Sigmoid colon (tissue), 7 donors: ENCODE measurements at places on chromosomes 5 and 9. TPM values are rescaled to one million over a fixed set of nuclear protein-coding genes. Genes with fewer than 3 reads are reported as not detected.

- DNase-seq = no peak
Observed at GRCh38 chr9:94950579-94951323, 224.3 kb downstream of the AOPEP start.

- no peak for DNase-seq
Observed at GRCh38 chr9:6498982-6499381, 86.0 kb downstream of the UHRF2 start.

DNA sequence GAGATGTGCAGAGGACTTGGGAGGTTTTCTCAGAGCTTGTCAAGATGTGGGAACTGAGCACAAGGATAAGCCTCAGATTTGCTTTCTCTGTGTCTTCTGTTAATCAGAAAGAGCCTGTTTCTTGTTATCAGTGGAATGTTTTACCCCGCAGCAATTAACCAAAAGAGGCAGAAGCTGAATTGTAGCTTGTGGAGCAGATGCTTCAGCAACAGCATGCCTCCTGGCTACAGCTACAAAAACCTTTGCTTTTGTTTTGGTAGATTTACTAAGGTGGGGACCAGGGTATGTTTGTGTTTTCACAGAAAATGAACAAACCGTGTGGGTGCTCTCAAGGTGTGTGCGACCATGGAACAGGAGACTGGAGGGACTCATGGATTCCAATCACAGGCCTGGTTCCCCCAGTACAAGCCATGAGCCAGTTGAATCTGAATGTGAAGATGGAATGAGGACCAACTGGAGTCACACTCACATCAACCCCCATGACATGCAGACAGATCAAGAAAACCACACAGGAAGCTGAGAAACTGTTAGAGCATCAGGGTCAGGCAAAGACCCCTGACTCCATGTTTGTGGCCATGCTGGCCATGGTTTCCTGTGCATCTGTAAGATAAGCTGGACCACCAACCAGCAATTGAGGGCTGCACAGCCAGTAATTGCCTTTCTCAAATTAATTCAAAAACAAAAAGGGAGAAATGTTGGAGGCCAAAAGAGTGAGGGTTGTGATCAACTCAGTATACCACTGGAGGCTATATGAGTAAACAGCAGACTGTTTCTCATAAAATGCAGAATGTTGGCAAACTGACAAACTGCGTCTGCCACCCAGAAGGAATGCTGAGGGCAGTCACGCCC is 6.9 kb downstream of the UGT3A2 start:
- no peak for DNase-seq

DNA sequence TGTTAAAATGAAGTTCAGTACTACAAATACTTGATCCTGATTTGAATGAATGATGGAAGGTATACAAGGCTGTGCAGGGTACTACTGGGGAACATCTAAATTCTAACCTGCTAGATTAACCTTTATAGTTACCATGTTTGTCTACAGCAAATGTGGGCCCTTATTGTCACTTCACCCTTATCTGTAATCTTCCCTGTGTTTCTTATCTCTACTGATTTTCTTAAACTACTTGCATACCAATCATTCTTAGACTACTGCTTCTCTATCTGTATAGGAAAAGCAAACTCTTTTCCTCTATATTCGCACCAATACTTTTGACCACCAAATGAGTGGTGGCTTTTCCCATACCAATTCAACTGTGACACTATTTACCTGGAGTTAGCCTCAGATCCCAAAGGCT is 210.7 kb downstream of the HINT1 start:
- no peak for DNase-seq

DNA sequence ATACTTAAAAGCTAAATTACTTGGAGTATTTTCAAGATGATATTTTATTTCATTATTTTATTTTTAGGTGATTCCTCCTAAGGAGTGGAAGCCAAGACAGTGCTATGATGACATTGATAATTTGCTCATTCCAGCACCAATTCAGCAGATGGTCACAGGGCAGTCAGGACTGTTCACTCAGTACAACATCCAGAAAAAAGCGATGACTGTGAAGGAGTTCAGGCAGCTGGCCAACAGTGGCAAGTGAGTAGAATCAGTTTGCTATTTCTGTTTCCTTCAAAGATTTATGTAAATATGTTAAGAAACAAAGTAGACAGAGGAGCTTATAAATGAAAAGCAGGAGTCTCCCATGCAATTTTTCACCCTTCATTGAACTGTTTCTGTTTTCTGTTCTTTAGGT is 47.8 kb downstream of the KDM4C start:
- DNase-seq = no peak

- DNase-seq = no peak
Observed at GRCh38 chr9:104784098-104784497, 20.2 kb downstream of the NIPSNAP3B start.

- no peak for DNase-seq
Observed at GRCh38 chr5:1523480-1523792, 324 bp downstream of the LPCAT1 start.

GRCh38 chr5:110099572-110099971 is 409.8 kb downstream of the MAN2A1 start:
- DNase-seq = no peak

DNA sequence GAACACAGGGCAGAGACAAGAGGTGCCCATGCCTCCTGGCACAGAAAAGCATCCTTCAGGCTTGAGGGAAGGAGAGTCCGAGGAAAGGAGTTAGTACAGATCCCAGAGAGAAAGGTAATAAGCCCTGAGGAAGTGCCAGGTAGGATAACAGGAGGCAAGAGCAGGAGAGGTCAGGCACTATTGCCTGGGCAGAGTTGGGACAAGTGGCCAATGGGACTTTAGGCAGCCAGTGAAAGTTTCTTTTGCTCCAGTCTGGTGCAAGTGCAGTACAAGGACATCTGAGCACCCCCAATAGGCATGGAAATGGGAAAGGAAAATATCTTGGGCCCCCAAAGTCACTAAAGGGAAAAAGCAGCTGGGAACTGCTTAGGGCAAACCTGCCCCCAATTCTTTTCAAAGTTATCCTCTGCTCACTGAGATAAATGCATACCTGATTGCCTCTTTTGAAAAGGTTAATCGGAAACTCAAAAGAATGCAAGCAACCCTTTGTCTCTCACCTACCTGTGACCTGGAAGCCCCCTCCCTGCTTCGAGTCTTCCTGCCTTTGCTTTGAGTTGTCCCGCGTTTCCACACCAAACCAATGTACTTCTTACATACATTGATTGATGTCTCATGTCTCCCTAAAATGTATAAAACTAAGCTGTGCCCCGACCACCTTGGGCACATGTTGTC is 46.5 kb downstream of the ELOVL7 start:
- no peak for DNase-seq

GRCh38 chr9:131584858-131585257 is 39.5 kb downstream of the PRRT1B start:
- no peak for DNase-seq

GRCh38 chr5:77140350-77140749 is 53.3 kb upstream of the ZBED3 start:
- DNase-seq = no peak

GRCh38 chr9:37029776-37030610 is 4.1 kb downstream of the PAX5 start:
- no peak for DNase-seq

DNA sequence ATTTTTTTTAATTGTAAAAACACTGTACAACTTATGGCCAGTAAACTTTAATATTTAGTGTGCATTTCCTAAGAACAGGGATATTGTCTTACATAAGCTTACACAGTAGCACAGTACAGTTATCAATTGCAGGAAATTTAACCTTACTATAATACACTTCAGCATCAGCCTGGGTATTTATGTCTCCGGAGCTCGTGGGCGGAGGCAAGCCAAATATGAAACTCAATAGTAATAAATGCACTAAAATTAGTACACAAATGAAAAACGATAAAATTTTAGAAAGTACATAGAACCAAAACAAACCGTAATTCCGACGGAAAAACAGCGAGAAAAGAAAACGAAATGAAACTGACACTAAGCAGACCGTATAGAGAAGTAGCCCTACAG is 91.2 kb downstream of the ANXA2R start:
- DNase-seq = no peak

DNA sequence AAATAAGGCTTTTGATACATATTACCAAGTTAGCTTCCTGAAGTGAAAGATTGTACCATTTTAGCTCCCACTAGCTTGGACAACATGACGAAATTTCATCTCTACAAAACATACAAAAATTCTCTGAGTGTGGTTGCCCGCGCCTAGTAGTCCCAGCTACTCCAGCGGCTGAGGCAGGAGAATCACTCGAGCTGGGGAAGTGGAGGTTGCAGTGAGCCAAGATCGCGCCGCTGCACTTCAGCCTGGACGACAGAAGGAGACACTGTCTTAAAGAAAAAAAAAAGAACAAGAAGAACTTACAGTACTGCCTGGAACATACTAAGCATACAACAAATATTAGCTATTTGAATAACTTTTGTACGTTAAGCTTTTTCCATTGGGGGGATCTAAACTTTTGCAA is 29.7 kb upstream of the NRG2 start:
- no peak for DNase-seq

DNA sequence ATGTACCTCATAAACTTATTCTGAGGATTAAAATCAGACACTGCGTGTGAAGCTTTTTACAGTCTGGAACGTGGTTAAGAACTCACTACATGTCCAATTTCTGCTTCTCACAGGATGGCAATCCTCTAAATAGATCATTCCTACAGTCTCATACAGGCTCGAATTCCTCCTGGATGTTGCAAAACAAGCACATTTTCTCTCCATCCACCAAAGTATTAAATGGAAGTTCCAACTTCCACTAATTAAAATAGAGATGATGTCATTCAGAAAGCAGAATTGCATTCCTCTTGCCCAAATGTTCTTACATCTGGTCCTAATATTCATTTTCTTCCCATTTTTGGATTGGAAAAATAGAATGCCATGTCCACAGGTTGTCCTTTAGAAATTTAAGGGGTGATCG is 145.5 kb upstream of the PCA3 start:
- no peak for DNase-seq

DNA sequence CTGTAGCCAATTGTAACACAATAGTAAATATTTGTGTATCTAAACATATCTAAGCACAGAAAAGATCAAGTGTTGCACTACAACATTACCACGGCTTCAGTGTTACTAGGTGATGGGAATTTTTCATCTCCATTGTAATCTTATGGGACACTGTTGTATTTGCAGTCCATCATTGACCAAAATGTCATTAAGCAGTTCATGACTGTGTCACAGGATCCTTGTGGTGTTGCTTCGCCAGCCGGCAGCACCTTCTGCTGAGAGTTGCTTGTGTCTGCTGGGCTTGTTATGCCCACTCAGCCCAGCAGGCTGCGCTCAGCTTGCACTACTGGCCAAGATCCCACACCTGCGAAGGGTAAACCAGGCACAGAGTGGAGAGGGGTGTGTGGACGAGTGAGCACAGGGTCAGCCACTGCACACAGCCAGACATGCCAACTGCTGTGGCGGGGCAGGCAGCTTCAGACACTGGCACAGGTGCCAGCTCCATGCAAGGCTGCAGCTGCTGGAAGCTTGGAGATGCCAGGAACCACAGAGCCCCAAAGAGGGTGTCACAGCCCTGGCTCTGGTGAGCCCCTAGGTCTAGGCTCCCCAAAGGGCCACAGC is 273.7 kb downstream of the CETN3 start:
- DNase-seq = no peak

- DNase-seq = no peak
Observed at GRCh38 chr9:111825468-111826145, 30.9 kb upstream of the SHOC1 start.

DNA sequence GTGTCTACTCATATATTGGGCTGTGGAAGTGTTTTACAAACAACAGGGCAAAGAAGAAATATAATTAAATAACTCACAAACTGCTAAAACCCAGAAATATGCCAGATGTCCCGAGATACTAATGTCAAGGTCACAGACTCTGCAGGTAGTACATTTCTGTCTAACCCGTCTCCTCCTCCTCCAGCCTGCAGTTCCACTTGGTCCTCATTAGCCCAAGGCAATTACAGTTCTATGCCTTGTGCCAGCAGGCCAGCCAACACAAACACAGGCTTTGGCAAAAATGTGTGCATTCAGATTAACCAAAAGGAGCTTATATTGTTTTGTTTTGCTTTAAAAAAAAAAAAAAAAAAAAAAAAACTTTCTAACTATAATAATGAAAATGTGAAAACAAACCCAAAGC is 148.8 kb downstream of the MYO10 start:
- no peak for DNase-seq

Gene PCDHGA12
- 8.7 TPM for total RNA-seq

Gene SPATA9
- not detected for total RNA-seq

Gene SMIM23
- not detected for total RNA-seq

Gene CDH6
- total RNA-seq = 6.9 TPM

Gene LIX1
- total RNA-seq = 0.99 TPM

Gene NRG2
- total RNA-seq = 3.4 TPM

Gene FBXO10
- 14.8 TPM for total RNA-seq

Gene AK6
- 20.7 TPM for total RNA-seq

Gene C1QTNF3
- 13.3 TPM for total RNA-seq

Gene GLDC
- not detected for total RNA-seq

Gene TAF1L
- not detected for total RNA-seq

Gene DRD1
- total RNA-seq = not detected

Gene SEMA5A
- total RNA-seq = 2.8 TPM

Gene HINT1
- total RNA-seq = 247 TPM

Gene TAF11L2
- total RNA-seq = not detected
